ENCODE measurements at places on chromosomes 7 and 10.

- DNase-seq: no peak
Observed at GRCh38 chr7:22632674-22633073, 94.3 kb upstream of the IL6 start.

DNA sequence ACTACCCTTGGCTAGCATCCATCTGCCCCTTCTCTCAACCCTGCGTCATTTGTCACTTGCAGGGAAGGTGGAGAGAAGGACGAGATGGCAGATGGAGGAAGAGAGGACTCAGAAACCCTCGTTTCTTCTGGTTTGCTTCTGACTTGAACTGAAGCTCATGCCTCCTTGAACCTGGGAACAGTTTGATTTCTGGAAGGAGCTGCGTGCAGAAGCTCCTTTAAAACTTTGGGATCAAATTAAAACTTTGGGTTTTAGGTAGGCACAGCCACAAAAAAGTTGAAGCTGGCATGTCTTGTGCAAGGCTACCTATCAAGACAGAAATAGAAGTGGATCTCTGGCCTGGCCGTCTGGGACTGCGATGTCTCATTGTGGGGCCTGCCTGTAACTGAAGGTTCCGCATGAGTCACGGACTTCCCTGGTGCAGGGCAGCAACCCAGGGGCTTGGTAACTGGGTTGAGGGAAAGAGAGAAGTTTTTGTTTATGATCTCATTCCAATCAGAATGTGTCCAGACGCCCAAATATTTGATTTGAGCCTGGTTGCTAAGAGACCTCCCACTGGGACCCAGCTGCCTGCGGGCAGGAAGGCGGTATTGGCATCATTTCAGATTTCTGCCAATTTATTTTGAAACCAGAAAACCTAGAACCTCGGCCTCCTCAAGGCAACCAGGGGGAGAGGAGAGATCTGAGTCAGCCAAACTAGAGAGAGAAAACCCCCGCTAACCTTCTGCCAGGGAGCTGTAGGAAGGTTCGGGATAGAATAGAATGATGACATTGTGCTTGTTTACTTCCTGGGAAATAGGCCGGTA, 15.8 kb upstream of the CAMK1D start:
- no peak for DNase-seq

GRCh38 chr10:115417585-115418265, 324.6 kb downstream of the ATRNL1 start:
- DNase-seq: peak; percentile 7

DNA sequence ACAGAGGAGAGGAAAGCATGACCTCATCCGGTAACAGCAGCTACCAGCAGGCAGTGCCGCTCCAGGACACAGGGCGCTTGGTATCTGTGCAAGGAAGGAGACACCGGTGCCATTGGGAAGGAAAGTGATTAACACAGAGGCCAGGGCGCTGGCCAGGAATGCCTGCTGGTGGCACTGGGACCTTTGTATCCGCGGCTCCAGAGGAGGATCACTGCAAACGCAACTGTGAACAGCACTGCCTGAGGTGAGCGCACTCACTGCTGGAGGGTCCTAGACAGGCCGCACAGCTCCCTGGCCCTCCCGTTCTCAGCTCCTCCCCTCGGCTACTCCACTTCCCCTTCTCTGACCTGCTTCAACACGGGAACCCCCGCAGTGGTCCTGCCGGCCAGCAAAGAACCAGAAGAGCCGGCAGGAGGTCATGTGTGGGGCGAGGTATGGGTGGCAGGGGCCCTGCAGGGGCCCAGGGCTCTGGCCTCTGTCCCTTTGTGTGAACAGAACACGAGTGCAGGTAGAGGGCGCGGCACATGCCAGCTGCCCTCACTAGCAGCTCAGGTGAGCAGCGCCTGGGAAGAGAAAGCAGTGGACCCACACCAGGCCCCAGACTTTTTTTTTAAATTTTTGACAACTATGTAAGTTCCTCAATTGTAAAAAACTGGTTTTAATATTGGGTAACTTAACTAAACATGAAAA, 107.6 kb downstream of the VIPR2 start:
- no peak for DNase-seq

DNA sequence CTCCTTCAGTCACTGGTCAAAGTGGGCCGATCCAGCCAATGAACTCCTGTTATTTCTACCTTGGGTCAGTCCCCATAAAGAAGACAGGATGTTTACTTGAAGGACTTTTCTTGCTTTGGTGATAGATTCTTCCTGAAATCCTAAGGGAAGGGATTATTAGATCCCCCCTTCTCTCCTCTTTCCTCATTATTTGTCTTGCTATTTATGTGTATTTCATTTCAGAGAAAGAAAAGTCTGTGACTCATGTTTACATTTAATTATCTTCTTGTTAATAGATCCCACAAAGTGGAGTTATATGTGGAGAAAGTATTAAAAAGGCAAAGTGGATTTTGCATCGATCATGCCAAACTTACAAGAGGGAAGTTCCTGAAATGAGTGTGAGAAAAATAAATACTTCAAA, 341.5 kb downstream of the PHTF2 start:
- no peak for DNase-seq

DNA sequence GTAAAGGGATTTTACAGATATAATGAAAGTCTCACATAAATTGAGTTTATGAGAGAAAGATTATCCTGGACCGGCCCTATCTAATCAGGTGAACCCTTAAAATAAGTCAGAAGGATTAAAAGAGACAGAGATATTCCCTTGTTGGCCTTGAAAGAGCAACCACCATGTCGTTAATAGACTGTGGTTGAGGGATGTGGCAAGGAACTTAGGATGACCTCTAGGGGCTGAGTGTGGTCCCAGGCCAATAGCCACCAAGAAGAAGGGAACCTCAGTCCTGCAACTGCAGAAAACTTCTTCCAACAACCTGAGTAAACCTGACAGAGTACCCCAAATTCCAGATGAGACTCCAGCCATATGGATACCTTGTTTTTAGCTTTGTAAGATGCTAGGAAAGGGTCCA, 121.5 kb downstream of the POLR1F start:
- no peak for DNase-seq

- DNase-seq: no peak
Observed at GRCh38 chr7:23346316-23346715, 47.2 kb downstream of the MALSU1 start.

DNA sequence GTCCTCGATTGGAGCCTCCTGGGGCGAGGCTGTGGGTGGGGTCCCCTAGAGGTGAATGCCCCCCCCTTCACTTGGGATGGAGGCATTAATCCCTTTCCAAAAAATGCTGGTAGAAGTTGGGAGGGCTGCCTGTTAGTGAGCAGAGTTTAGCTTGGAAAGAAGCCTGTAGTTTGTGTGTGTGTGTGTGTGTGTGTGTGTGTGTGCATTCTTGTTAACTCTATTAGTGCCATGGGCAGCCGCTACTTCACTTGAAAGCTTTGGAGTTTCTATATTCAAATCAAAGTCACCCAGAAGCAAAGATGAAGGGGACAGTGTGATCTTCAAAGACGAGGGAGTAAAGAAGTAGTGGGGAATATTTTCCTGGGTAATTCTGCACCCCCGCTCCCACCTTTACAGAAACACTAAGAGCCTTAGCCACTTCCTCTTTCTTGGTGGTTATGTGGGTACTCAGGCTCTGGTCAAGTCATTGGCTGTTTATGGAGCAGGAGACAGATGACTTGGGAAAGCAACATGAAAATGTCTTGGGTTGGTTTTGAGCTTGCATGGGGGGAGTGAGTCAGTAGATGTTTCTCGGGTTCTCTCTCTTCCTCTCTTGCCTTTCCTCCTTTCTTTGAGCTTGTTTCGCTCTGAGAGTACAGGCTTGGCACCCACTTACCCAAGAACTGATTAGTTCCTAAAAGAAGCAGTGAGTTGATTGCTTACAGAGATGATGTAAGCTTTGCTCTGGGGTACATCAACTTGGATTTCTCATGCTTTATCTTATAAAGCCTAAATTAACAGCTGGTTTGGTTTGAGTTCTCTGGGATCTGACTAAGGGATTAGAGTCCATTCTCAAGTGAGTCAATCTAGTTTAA, 35.9 kb downstream of the TCF7L2 start:
- DNase-seq: no peak

- DNase-seq: no peak
Observed at GRCh38 chr10:61830072-61830845, 71.2 kb upstream of the ARID5B start.

DNA sequence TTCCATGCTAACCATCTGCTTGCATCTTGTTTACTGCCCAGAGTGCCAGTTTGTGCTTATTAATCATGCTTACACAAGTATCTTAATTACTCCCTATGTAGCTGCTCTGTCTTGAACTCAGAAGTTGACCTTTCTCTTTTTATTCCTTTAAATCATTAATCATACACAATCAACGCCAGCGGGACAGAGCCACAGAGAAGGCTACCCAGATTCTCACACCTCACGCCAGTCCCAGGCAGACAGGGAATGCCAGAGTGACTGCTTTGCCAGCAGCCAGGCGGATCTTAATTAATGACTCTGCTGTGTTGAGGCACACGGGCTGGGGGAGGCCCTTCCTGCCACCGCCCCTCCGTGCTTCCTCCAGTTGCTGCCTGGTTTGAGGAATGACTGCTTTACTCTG, 229.4 kb downstream of the LRMDA start:
- no peak for DNase-seq

GRCh38 chr10:69202332-69202731, 17.8 kb upstream of the HKDC1 start:
- no peak for DNase-seq

- no peak for DNase-seq
Observed at GRCh38 chr7:36490419-36490830, 100.8 kb downstream of the ANLN start.

DNA sequence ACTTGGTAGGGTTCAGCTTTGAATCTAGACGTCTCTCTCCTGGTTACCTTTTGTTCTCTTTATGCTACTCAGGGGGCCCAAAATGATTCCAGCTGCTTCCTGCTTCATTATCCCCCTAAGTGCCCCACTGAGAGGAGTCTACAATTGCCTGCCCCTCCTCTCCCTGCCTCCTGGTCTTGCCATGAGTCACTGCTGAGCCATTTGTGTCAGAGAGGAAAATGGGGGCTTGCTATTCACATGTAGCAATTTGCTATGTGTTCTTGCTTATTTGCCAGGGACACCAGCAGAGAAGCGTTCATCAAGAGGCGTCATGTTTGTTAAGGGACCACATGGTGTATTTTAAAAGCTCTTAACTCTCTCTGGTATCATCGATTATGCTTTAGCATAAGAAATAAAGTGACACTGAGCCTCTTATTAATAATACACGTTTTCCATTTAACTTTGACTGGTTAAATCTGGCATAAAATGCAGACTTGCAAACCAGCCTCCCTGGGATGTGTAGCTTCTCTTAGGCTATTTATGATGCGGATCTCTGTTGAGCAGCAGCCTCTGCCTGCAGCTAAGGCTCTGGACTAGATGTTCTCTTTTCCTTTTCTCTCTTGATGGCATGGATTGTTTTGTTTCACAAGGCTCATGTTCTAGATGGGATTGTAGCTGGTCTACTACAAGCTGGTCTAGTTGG, 239.3 kb downstream of the AUTS2 start:
- no peak for DNase-seq

GRCh38 chr7:130961128-130961601, 227.2 kb upstream of the KLF14 start:
- peak; percentile 47 for DNase-seq

DNA sequence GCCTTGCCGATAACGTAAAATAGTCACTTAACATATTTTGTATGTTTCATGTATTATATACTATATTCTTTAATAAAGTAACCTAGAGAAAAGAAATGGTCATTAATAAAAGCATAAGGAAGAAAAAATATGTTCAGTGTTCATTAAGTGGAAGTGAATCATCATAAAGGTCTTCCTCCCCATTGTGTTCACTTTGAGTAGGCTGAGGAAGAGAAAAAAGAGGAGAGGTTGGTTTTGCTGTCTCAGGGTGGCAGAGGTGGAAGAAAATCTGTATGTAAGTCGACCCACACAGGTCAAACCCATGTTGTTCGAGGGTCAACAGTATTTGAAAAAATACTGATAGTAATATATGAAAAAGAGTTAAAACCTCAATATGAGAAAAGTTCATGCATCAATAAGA, 90.3 kb downstream of the GLCCI1 start:
- DNase-seq: no peak

DNA sequence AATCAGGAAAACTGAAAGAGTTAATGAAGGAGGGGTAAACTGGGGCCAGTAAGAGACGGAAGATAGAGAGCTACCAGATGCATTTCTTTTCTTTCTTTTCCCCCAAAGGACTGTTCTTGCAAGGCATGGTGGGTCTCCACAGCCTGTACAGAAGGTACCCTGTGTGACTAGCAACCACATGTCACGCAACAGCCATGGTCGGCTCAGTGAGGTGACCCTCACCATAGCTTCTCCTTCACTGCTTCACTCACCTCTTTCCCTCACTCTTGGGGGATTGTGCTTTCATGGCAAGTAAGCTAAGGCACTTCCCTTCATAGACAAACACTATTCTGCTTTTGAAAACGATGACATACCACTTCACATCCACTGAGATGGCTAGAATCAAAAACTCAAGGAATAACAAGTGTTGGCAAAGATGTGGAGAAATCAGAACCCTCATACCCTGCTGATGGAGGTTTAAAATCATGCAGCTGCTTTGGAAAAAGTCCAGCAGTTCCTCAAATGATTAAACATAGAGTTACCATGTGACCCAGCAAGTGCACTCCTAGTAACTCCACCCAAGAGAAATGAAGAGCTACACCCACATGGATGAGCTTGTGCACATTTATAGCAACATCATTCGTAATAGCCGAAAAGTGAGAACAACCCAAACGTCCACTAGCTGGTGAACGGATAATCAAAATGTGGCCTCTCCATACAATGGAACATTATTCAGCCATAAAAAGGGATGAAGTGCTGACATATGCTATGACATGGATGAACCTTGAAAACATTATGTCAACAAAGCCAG, 3.8 kb upstream of the INSIG1 start:
- no peak for DNase-seq

DNA sequence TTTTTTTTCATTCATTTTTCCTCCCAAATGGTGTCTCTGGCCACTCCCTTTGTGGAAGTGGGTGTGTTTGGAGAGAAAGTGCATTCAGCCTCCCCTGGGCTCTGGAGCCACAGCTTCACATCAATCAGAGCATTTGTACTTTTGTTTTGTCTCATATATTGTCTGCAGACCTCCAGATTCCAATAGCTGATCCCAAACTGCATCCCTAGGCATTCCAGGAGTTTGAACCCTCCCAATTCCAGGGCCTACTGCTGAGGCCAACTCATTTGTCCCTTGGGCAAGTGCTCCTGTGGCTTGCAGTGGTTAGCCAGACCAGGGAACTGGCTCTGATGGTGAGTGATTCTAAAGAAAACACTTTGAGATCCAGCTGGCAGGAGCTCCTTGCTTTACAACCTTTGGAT, 163.3 kb downstream of the IPMK start:
- DNase-seq: no peak

DNA sequence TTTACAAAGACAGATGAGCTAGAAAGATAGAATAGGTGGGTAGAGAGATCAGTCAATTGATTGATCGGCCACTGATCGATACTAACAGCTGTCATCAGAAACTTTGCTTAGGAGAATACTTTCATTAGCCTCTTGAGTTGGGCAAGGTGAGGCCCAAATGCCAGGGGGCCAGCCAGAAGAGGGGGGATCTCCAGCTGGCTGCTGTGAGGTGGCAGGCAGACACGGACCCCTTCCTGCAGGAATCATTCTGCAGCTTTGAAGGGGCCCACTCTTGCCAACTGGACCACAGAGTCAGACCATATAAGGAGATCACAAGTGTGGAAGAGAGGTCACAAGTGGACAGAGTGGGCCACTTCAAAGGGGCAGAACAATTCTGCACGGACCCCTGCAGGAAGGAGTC, 62.9 kb upstream of the DOCK1 start:
- no peak for DNase-seq
